ENCODE measurements at places on chromosomes 5 and 9.

DNA sequence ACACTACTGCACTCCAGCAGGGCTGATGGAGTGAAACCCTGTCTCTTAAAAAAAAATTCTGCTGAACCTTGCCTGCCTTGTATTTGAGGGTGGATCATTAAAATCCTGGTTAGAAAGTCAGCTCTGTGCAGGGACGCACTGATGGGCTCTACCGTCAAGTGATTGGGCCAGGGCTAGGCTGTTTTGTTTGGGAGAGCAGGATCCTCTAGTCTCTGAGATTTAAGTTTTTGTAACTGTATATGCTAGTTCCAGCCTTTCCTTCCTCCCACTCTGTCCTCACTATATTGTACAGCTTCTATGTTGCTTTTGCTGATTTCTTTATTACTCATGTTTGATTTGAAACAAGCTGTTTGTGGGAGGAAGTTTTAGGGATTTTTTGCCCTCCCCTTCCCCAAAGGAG, 11.5 kb downstream of the DDX4 start:
- DNase-seq: no peak

- DNase-seq: no peak
Observed at GRCh38 chr9:125700791-125701190, 6.2 kb downstream of the MAPKAP1 start.

DNA sequence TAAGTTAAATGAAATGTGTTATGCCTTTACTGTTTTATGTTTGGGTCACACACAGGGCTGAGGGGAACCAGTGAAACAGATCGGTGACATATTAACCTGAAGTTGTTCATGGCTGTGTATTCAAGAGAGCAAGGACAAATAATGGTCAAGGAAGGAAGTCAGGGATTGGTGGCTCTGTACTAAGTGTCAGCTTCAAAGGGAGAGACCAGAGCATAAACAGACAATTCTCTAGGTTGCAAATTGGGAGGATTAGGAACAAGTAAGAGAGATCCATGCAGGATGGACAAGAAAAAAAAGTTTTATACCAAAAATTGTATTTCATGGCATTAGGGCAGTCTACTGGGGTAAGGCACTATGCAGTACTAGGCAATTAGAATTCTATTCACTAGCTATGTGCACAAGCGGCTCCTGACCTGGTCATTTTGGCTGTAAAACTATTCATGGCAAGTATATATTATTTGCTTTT, 156.3 kb downstream of the PLPPR1 start:
- DNase-seq: no peak

DNA sequence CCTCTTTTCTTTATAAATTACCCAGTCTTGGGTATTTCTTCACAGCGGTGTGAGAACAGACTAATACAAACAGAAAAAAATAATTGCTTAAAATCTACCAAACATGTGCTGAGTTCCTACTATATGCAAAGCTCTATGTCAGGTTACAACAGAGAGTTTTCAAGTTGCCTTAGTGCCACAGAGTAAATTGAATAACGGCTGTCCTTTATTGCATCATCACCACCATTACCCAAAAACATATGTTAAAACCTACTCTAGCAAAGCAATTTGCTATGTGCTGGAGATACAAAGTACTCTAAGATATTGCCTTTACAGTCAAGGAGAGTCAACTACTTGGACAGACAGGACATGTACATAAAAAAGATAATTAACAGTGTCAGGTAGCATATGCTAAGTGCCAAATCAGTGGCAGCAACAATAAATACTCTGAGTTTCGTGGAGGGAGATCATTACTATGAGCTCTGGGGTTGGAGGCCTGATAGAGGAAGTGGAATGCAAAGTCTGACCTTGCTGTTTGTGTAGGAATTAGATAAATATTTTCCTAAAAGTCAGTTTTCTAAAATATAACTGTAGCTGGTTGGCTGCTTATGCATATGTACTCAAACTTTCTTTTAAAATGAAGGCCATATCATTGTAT, 1058.7 kb upstream of the WWC1 start:
- no peak for DNase-seq

DNA sequence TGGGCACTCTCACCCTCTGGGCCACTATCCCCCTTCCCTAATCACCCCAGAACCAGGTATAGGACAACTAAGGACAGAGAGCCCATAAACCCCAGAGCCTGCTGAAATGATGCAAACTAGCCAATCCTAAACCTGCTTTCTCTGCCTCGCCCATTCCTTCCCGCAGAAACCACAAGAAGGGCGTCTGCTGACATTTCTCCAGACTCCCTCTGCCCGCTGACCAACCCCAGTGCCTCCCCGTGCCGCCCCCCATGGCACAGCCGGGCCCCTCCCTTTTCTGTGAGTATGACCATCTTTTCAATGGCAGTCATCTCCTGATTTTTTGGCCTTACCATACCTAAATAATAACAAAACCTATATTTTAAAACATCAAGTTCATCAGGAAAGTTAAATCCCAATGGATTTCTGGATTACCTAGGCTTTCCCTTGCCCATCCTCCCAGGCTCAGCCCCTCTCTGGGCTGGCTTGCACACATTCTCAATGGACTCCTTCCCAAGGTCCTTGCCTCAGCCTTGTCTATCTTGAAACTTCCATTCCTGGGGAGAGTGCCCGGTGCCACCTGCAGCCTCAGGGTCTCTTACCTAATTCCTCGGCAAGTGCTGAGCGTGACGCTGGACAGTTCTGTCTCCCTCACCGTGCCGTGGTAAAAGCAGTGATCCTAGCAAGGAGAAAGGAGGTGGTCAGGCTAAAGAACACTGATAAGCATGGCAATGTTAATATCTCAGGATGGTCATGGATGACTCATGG, 45.2 kb downstream of the ADAM19 start:
- DNase-seq: no peak

- no peak for DNase-seq
Observed at GRCh38 chr5:36605241-36605640, 1.2 kb upstream of the SLC1A3 start.

- no peak for DNase-seq
Observed at GRCh38 chr5:124460642-124461041, 285.8 kb downstream of the ZNF608 start.

DNA sequence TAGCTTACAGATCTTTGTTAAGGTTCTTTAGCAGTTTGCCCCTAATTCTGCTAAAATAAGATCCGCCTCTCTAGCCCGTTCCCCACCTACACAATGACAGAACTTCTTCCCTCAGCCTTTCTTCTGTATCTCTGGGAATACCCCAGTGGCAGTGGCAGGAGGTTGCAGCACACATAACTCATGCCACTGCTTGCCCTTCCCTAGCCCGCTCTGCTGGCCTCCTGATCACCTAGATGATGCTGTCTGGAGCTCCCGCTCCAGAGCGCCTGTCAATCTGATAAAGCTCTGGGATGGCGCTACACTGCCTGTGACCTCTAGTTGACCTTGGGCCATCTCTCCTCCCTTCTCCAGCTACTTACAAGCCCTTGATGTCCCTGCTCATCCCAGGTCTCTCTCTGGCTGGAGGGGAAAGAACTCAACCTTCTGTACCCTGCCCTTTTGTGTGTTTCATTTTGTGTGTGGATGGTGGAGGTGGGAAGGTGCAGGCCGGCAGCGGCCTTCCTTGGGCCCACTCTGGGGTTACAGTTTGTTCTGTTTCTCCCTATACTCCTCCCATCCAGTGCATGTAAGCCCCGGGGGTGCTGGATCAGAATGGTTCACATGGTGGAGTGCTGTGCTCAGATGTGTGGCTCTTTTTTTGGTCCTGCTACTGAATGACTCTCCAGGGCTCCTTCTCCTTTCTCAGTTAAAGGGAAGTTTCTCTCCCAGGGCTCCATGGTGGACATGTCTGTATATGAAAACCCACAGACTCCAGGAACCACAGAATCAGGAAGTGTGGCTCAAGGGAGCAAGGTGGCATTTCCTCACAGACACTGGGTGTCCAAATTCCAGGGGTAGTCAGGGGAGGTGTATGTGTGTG, 29.1 kb downstream of the MTX3 start:
- no peak for DNase-seq

- DNase-seq: no peak
Observed at GRCh38 chr9:117771136-117771535, 66.9 kb downstream of the TLR4 start.

DNA sequence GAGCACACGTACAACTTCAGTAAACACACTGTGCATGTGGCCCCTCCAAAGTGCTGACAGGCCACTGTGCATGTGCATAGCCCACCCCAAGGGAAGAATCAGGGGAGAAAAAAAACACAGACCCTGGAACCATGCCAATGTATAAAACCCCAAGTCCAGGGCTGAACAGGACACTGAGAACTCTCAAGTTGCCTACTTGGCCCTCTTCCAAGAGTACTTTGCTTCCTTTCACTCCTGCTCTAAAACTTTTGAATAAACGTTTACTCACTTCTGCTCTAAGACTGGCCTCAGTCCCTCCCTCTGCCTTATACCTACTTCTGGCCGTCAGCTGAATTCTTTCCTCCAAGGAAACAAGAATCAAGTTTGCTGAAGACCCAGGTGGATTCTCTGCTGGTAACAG, 77.7 kb upstream of the NFIB start:
- DNase-seq: no peak

DNA sequence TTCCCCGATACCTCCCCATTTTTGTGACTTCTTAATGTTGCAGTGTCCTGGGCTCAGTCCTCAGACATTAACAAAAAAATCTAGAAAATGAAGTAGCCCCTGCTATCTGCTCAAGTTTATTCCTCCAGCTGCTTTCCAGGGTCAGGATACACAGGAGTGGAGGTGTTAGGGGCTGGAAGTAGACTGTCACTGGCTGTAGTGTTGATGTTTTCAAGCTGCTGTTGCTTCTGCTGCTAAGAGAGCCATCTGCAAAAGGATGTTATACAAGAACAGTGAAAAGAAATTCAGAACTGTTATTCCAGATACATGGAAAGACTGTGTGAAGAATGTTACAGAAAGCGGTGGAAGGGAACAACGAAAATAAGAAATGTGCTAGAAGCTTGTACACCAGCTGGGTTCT, 10.7 kb downstream of the CD14 start:
- no peak for DNase-seq

DNA sequence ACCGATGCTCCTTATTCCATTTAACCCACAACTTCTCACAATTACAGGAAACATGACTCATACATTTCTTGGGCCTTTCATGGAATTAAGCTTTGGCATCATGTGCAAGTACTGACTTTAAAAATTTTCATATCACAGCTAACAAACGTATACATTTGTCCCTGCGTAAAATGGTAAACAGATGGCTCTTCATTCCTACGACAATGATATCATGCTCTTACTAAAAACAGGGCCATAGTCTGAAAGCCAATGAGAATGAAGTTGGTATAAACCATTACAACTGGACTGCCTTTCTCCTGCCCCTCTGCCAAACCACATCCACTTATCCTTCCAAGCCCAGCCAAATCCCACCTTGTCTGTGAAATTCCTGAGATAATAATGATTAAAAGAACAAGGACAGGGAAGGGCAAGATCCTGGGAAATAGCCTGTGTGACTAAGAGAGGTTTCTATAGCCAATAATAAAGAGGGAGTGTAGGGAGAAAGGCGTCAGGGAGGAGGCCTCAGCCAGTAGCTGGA, 44.9 kb upstream of the ZNF366 start:
- no peak for DNase-seq

DNA sequence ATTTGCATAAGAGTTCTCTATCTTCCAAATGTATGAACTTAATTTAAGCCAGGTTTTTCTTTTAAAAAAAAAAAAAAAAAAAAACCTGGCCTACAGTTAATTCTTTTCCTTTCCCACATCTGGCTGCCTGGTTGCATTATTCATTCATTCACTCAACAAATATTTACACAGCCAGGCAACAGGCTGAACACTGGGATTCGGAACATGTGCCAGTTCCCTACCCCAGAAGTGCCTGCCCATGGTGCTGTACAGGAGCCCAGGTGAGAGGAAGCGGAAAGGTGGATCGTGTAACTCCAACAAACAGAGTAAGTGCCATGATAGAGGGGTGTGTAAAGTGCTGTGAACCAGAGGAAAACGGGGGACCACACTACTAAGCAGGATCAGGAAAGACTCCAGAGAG, 93.6 kb downstream of the CDK5RAP2 start:
- no peak for DNase-seq

- no peak for DNase-seq
Observed at GRCh38 chr9:126561582-126561981, 52.1 kb upstream of the LMX1B start.

DNA sequence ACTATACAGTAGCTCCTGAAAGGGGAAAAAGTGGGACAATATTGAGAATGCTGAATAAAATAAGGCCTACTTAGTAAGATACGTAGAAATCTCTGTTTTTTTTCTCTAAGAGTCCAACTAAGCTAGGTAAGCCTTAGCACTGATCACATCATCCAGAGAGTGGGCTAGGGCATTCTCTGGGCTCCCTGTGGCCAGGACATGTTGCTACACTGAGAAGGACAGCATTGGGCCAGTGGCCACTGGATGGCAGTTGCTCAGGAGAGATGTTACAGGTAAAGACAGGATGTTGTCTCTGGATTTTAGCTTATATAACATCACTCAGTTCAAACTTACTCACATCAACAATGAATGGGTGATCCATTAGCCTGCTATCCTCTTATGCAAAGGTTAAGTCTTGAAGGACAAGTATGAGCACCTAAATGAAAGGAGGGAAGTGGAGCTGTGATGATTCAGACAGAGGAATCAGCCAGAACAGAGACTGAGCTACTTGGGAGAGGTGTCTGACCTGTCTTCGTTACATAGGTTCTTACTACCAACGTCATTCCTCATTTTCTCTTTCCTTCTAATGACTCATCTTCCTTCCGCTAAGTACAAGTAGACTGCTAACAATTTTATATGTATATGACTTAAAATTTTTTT, 226.6 kb upstream of the ADCY2 start:
- DNase-seq: no peak

DNA sequence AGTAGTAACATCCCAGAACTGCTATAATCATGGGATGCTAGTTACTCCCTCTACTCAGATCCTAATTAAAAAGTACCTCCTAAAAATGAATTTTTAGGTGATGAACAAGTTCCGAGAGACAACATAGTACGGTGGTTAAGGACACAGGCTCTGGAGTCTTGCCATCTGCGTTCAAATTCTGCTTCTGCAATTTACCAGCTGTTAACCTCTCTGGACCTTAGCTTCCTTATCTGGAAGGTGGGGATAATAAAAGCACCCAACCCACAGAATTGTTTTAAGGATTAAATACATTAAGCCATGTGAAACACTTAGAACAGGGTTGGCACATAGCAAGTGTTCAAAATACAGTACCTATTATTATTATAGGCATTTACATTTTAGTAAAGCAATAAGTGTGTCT, 77.5 kb upstream of the XPA start:
- no peak for DNase-seq

- no peak for DNase-seq
Observed at GRCh38 chr5:74239261-74239660, 401.3 kb downstream of the ENC1 start.

GRCh38 chr9:116208417-116209232, 55.0 kb downstream of the PAPPA start:
- DNase-seq: no peak
